ENCODE measurements at places on chromosomes 7 and 10.

DNA sequence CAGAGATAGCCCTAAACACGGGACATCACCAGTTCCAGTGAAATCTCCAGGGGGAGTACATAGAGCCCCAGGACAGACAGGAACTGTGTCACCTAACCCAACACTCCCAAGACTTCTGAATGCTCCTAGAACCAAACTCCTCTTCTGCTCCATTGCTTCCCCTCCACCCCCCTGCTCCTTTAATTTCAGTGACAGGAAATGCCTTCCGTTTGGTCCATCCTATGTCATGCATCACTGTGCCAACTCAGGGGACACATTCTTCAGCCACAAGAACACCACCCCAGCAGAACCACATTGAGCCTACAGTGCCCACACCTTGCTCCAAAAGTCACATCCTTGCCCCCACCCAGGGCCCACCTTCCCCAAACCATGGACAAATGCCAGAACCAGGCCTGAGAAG is 100.5 kb downstream of the KCNMA1 start:
- DNase-seq, result no peak

DNA sequence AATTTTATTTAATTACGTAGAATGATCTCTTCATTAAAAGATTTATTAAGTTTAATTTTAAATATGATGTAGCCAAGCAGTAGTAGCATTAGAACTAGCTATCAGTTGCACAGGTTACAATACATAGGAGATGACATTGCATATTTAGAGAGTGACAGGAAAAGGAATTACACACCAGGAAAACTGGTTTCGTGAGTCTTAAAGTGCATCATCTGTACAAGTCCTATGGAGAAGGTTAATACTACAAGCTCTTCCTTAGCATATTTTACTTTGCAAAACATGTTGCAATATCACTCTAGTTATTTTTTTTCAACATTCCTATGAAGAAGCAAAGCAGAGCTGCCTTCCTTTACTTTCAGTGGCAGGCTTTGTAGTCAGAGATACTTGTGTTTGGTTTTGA is 20.2 kb upstream of the SEM1 start:
- peak; percentile 95 for DNase-seq

DNA sequence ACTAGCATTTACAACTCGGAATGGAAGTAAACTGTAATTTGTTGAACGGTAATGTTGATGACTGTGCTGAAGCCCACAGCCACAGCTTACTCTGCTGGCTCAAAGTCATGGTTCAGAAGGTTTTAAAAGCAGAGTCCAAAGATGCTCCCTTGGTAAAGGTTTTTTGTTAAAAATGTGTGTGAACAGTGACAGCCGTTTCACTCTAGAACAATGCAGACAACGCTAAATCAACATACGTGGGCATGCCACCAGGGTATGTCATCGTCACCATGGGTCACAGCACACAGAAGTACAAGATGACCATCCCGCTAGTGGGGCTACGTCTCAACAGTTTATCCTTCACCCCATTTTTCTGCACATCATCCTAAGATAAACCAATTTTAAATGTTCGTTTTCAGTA is 106.5 kb upstream of the LANCL2 start:
- no peak for DNase-seq

DNA sequence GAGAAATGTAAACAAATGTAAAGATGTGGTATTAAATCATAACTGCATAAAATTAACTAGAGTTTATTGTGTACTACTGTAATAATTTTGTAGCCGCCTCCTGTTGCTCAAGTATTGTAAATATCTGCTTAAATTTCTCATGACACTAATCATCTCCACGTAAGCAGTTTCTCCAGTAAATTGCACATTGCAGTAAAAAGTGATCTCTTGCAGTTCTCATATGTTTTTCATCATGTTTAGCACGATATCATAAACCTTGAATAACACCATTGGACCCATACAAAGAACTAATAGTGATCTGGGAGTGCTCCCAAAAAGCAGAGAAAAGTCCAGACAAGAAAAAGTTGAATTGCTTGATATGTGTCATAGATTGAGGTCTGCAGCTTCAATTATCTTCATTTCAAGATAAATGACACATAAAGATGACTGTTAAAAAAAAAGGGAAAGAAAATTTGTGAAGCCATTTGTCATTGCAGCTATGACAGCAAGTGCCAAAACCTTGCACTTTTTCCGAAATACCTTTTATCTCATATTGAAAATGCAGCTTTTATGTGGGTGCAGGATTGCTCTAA is 15.3 kb downstream of the LIPA start:
- no peak for DNase-seq

DNA sequence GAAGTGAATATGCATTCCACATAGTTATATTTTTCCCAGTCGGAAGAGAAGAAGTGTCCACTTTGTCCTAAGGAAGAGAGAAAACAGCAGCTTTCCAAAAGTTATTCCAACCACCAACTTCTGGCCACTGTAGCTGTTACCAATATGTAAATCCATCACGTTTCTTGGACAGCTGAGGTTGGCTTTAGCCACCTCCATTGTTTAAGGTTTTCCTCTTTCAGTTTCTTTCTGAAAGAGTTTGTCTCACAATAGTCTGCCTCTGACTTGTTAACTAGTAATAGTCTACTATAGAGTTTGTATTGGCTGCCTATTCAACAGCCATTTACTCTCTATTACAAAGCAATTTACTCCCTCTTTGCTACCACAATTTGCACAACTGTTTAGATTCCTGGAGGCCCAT is 457.6 kb upstream of the LRRN3 start:
- no peak for DNase-seq

- peak; percentile 26 for DNase-seq
Observed at GRCh38 chr10:99329304-99329553, at the start of gene CNNM1. CNNM1 (plus strand) TSS chr10:99329356; CDS start chr10:99329388, 32 bp downstream.

- peak; percentile 84 for DNase-seq
Observed at GRCh38 chr7:47283497-47284131, 298.3 kb downstream of the TNS3 start.

DNA sequence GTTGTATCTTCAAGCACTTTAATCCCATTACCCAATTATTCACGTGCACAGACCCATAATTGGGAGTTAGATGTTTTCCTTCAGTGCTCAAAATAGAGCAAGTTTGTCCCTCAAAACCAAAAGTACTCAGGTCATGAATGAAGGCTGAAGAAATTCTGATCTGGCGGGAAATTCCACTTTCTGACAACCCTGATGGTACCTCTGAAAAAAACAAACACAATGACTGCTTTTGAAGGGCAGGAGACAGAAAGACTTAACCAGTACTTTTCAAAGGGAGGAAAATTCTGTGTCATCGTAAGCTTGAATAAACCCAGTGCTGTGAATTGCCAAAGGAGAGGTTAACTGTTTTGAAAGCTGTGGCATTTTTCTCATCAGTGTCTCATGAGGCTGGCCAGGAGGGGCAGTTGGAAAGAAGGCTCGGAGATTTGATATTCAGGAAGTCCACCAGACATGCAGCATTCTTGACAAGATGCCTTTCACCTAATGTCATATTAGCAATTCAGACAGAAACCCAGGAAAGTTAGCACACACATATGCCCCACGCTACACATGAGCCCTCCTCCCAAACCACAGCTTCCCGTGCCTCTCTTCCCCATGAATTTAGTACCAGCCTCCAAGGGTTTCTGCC is 347.0 kb downstream of the KCNMA1 start:
- peak; percentile 88 for DNase-seq

DNA sequence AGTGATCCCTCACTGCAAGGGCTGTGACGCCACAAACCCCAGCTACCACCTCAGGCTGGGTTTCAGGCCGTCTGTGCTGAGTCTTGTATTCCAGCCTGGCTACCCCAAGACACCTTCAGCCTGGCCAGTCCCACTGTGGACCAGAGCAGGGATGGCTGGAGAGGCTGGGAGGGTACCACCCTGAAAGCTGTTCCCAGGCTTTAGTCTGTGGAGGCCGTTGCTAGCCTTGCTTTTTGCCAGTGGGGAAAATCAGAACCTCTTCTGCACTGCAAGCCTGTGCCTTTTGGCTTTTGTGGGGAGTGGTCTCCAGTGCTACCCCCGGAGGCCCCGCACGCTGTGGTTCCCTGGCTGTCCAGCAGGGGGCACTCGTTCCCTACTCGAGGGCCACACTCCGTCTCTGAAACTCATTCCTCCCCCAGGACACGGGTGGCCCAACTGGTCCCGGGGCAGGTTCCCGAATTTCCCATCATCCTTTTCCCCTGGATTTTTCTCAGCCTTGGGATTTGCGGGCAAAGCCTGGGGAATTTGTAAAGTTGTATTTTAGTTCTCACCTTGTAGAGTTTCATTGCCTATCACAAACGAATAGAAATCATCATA is 128.4 kb upstream of the BTBD16 start:
- peak; percentile 21 for DNase-seq

- DNase-seq, result no peak
Observed at GRCh38 chr7:17392846-17393245, 94.4 kb downstream of the AHR start.

DNA sequence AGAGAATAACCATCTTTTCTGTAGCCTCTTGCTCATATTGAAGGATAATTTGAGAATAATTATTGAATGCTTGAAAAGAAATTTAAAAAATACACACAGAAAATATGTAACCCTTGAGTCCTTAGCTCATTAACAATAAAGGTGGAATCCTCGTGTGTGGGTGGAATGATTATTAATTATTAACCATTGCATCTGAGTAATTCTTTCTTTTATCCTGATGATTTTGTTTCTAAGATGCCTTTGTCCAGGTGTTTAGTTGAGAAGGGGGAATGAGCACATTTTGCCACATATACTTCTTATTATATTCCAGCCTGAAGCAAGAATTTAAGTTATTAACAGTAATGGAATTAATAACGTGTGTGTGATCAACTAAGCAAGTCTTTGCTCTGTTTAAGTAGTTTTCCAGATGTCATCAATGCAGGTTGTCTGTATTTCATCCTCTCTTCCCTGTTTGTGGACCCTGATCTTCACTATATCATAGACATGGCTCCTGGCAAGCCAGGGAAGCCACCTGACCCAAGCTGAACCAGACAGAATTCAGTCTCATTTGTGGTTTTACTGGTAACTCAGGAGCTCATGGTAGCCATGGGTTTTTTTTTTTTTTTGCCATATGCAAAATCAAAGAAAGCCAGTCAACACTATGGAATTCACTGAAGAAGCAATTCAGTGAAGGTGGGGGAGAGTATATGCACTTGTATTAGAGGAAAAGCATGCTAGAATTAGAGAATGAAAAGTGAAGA is 144.3 kb downstream of the KIF20B start:
- peak; percentile 56 for DNase-seq

DNA sequence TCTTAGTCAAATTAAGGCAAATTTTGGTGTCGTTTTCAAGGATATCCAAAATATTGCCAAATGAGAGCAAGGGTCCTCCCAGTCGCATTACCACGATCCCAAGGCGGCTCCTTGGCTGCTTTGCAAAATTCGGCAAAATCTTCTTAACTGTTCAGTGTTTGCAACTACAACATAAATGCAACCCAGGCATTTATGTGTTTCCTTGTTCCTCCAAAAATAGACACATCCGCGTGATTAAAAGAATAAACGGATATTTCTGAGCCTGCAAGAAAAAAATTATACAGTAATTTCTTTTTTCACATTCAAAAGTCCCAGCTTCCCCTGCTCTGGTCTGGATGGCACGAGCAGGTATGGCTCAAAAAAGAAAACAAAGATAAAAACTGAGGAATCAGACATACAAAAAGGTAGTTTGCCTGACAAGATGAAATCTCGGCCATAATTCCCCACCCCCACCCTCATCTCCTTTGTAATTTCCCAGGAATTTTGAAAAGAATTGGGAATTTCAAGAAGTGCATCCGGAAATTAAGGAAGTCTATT is 6.0 kb downstream of the SKIDA1 start:
- DNase-seq, result no peak

- DNase-seq, result no peak
Observed at GRCh38 chr7:122258971-122259370, 45.6 kb downstream of the FEZF1 start.

- DNase-seq, result no peak
Observed at GRCh38 chr7:68444956-68445355, 1153.3 kb upstream of the AUTS2 start.
